ENCODE measurements at places on chromosomes 5 and 9. TPM values are rescaled to one million over a fixed set of nuclear protein-coding genes. Genes with fewer than 3 reads are reported as not detected.

DNA sequence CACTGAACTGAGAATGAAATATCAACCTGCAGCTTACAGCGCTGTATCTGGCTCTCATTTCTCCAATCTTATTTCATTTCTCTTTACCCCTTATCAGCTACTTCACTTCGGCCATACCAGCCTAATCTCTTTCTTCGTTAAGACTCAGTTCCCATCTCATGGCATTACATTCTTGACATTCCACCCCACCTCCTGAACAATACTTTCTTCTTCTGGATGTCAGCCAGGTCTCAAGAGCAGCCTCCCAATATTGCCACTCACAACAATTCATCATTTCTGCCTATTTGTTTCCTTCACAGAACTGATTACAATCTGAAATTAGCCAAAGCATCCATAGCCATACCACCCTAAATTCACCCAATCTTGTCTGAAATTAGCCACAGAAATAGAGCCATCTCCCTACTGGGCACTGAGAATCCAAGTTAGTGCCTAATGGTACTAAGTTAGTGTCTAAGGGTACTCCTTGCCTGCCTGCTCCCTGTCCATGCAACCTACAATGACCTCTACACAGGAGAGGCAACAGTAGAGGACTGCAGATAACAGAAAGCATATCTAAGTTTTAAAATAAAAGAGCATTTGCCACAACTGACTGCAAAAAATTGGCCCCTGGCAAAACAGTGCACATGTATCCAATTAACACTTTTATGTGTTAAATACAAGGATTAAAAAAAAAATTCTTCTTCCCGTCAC lies 35.2 kb downstream of the SETX start:
- DNase-seq, result no peak

GRCh38 chr5:118775790-118776499 lies 212.4 kb downstream of the DTWD2 start:
- DNase-seq, result no peak

DNA sequence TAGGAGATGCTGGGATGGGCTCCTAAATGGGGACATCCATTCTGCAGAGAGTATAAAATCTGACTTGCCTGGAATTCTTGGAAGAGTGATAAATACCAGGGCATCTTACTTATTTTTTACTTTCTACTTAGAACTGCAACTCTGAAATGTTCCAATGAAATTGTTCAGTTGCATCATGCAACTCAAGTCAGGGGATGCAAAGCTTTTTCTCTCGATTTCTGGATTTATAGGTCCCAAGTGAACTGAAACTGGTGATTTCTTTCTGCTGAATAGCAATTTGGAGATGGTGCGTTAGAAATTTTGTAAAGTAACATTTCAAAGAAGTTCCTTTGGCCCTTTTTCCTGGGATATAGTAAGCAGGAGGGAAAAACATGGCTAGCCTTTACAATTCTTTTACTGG lies 238.4 kb upstream of the CD180 start:
- DNase-seq, result no peak

DNA sequence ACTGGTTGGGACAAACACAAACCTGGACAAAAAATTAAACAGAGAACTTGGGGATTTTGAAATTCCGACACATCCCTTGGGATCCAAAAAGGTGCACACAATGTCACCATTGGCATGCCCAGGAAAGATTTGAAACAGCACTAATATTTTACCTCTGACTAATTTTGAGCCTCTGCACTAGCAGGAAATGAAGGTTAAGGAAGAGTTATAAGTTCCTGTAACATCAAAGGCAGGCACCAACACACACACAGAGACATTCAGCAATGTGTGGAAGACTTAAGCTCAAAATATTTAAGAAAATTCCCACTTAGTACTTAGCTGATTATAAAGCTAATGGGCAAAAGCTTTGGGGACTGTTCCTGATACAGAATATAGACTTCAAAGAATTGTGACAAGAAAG lies 247.0 kb downstream of the CDH9 start:
- DNase-seq, result no peak

GRCh38 chr5:115453391-115454095 lies 91.0 kb downstream of the FEM1C start:
- DNase-seq, result no peak

GRCh38 chr5:90640484-90641059 lies 82.0 kb downstream of the ADGRV1 start:
- DNase-seq, result no peak

DNA sequence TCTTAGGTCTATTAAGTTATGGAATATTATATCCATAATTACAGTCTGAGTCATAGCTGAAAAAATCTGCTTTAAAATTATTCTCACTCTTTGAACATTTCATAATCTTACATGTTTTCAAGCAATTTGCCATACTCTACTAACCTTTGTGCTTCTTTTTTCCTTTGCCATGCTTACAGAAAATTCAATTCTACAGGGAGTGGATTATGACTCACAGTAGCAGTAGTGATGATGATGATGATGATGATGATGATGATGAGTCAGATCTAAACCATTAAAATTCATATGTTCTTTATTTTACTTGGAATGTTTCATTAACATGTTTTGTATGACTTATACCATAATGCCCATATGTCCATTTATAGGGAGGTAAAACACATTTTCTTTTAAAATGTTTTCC lies 207.1 kb downstream of the VPS13A start:
- no peak for DNase-seq

GRCh38 chr5:151159649-151160373 lies 2.2 kb upstream of the ANXA6 start:
- DNase-seq, result no peak

GRCh38 chr5:55149308-55149795 lies 10.6 kb upstream of the GPX8 start:
- DNase-seq, result no peak

- DNase-seq, result no peak
Observed at GRCh38 chr9:112120439-112120925, 54.6 kb downstream of the SUSD1 start.

- no peak for DNase-seq
Observed at GRCh38 chr5:91126888-91127287, 256.2 kb downstream of the ARRDC3 start.

DNA sequence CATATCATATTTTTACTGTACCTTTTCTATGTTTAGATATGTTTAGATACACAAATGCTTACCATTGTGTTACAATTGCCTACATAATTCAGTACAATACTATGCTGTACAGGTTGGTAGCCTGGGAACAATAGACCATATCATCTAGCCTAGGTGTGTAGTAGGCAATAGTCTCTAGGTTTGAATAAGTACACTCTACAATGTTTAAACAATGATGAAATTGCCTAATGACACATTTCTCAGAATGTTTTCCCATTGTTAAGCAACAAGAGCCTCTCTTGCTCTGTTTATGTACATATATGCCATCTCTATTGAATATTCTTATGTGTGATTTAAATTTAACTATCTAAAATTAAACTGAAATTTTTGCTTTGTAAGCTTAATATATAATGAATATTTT lies 209.6 kb upstream of the ST8SIA4 start:
- no peak for DNase-seq

DNA sequence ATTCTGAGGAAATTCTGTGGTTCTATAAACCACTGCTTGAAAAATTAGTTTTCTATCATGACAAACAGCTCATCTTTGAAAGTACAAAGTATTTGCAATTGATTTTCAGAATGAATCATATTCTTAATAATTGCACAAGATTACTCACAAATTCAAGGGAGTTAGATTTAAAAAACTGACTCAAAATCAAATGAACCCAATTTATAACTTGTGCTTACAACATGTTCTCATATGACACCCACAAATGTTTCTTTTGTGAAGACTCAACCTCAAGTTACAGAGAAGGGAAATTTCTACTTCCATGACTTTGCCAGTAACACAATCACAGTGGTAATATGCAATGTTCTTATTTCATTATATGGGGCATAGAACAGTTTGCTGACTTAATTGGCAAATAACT lies 272.0 kb upstream of the ACTBL2 start:
- no peak for DNase-seq

GRCh38 chr9:72913382-72914009 lies 39.4 kb downstream of the ALDH1A1 start:
- no peak for DNase-seq

- DNase-seq, result no peak
Observed at GRCh38 chr9:109411069-109411761, 86.9 kb downstream of the PTPN3 start.

GRCh38 chr5:54013556-54014194 lies 296.7 kb downstream of the ARL15 start:
- DNase-seq, result no peak

DNA sequence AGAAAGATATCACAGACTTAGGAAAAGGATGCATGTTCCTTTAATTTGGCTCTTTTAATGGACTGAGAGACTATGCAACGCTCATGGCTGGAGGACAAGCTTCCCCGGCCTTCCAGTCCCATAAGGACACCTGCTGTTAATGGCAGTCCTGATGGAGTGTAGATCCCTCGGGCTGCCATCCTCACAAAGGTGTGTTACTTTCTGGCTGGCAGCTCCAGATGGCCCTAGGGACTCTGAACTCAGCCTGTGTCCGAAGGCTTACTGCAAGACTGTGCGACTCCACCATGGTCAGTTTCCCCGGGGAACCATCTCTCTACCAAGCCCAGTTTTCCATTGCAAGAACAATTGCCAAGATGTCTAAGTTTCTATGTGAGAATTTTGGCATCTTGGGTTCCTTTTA lies 25.5 kb upstream of the KCNIP1 start:
- no peak for DNase-seq

- no peak for DNase-seq
Observed at GRCh38 chr5:133230823-133231578, 179.2 kb downstream of the HSPA4 start.

DNA sequence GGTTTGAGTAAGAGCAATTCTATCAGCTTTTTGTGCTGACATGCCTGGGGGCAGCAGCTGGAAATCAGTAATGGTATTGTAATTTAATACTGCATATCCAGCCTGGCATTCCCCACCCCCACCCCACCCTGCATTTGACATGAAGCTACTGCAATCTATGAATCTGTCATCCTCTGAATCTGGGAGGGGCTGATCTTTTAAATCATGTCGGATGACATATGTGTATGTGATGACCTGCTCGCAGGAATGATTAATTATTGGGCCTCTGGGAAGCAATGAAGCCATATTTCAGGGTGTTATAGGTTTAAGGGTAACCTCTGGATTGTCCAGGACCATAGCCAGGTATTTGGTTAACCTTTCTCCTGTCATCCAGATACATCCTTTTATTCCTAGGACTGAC lies 64.6 kb upstream of the RASGRF2 start:
- DNase-seq, result no peak

DNA sequence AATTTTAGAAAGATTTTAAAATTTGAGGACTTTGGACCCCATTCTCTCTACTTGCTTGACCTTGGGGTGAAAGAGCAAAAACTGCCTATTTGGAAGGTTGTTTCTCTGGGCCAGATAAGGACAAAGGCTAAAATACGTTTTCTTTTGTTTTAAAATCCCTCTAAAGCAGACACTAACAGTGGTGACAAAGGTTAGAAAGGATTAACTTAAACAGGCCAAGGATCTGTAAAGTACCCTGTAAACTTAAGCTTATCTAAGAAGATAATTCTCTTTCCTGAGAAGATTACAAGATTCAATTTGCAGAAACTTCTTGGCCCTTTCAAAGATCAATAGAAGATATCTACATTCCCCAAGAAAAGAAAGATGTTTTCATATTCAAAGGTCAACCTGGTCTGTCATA lies 12.1 kb downstream of the TRPM6 start:
- no peak for DNase-seq

The PAEP gene
- polyA plus RNA-seq, result not detected

The CD274 gene
- 1.4 TPM for polyA plus RNA-seq

The CDH9 gene
- polyA plus RNA-seq, result 9.7 TPM

The RFESD gene
- polyA plus RNA-seq, result 4.3 TPM

The NEUROG1 gene
- not detected for polyA plus RNA-seq

The FRRS1L gene
- polyA plus RNA-seq, result 12.7 TPM

The PCDHB15 gene
- 17.6 TPM for polyA plus RNA-seq

The ATG10 gene
- polyA plus RNA-seq, result 11.5 TPM

The SPOCK1 gene
- 5.9 TPM for polyA plus RNA-seq

The IFNA2 gene
- polyA plus RNA-seq, result not detected

The PCDHA5 gene
- polyA plus RNA-seq, result not detected
